ENCODE measurements at places on chromosomes 6 and 20.

DNA sequence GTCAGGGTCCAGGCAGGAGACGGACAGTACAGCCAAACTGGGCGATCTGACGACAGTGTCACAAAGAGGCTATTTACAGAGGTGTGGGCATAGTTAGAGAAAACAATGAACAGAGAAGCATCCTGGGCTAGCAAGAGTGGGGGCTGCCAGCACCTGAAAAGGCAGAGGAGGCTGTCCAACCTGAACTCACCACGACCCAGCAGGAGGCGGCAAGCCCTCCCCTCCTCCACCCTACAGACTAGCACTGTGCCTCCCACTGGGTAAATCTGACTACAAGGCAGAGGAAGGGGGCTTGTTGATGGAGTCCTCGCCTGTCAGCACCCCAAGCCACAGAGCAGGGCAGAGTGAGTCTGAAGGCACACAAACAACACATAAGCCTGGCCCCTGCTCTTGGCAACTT, 52.8 kb upstream of the CDYL start:
- DNase-seq: no peak

DNA sequence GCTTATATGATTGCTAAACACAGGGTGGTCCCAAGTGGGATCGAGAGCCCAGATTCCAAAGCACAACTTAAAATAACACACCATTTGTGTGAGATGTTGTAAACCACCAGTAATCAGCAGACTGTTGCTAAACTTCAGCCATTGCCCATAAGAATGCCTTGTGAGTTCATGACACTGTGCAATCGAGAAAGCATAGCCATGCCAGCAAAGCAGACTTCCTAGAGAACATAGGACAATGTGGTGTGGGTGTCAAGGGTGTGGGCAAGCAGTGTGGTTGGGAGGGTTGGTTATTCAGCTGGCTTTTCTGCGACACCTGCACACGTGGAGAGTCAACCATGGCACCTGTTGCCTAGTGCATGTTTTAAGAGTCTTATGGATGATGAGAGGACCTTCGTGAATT, 16.1 kb upstream of the CALHM6 start:
- no peak for DNase-seq

DNA sequence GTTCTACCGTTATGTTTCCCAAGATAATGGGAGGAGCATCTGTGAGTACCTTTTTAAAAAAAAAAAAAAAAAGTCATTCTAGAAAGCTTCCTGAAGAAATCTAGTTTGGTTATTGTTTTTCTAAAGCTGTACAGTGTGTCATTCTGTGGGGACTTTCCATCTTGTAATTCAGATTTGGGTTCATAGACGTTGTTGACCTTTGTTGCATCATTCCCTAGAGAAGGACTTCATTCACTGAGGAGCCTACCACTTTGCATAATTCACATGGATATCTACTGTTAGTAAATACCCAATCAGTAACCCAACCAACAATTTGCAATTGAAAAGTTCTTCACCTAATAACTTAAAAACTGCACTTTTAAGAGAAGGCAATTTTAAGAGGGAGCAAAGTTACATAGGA, 60.1 kb downstream of the RPP40 start:
- no peak for DNase-seq

GRCh38 chr20:49426873-49427272, 55.6 kb downstream of the KCNB1 start:
- no peak for DNase-seq

GRCh38 chr20:64082126-64082731, 2.0 kb downstream of the LKAAEAR1 start:
- no peak for DNase-seq

All from esophagus squamous epithelium (tissue), 5 donors.